Fibroblast of skin of right quadriceps (primary cell): ENCODE measurements at places on chromosomes 2 and 18.

GRCh38 chr2:26679867-26680266 is 12.7 kb upstream of the KCNK3 start:
- no peak for DNase-seq

DNA sequence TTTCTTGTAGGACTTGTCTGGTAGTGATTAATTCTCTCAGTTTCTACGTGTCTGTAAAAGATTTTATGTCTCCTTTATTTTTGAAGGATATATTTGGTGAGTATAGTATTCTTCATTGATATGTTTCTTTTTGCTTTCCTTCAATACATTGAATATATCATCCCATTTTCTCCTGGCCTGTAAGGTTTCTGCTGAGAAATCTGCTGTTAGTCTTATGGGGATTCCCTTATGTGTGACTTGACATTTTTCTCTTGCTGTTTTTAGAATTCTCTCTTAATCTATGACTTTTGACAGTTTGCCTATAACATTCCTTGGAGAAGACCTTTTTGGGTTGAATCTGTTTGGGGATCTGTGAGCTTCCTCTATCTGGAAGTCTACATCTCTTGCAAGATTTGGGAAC is 281.0 kb upstream of the MEIS1 start:
- DNase-seq = no peak

- DNase-seq = no peak
Observed at GRCh38 chr2:160353166-160353565, 140.4 kb downstream of the RBMS1 start.

GRCh38 chr2:883803-884748 is 66.6 kb upstream of the SNTG2 start:
- DNase-seq = no peak

GRCh38 chr2:99389371-99389770 is 52.2 kb downstream of the EIF5B start:
- peak; percentile 54 for DNase-seq

GRCh38 chr2:35530615-35531135 is 824.9 kb upstream of the CRIM1 start:
- no peak for DNase-seq

DNA sequence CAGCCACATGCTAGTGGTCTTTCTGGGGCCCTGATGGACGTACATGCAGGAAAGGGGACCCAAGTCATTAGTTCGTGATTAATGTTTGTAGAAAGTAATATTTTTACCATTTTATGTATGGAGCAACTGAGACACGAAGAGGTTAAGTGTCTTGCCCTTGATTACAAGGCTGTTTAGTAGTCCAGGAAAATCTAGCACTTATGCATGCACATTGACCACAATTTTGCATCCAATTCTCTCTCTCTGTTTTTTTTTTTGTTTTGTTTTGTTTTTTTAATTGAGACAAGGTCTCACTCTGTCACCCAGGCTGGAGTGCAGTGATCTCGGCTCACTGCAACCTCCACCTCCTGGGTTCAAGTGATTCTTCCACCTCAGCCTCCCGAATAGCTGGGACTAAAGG is 8.3 kb upstream of the GATA6 start:
- DNase-seq = no peak

DNA sequence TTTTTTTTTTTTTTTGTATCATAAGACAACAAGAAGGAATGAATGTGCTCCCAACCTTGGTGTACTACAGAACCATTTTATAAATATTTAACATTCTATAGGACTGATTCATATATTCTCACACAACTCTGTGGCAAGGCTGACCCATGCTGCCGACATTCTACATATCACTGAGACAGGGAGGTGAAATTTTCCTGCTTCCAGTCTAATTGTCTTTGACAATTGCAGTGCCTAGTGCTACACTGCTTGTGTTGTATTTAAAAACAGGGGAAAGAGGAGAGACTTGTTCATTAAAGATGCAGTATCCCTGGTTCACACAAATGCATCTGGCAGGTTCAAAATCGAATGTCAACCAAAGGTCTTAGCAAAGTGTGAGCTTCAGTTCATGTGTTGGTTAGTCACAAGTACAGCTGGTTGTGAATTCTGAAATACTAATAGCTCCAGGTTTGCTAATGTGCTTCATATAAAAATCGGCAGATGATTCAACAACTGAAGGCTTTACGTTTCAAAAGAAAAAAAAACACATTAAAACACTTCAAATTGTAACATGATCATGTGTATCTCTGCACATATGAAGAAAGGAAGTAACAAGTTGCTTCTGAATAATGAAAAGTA is 130.8 kb downstream of the FIGN start:
- DNase-seq = peak; percentile 87

DNA sequence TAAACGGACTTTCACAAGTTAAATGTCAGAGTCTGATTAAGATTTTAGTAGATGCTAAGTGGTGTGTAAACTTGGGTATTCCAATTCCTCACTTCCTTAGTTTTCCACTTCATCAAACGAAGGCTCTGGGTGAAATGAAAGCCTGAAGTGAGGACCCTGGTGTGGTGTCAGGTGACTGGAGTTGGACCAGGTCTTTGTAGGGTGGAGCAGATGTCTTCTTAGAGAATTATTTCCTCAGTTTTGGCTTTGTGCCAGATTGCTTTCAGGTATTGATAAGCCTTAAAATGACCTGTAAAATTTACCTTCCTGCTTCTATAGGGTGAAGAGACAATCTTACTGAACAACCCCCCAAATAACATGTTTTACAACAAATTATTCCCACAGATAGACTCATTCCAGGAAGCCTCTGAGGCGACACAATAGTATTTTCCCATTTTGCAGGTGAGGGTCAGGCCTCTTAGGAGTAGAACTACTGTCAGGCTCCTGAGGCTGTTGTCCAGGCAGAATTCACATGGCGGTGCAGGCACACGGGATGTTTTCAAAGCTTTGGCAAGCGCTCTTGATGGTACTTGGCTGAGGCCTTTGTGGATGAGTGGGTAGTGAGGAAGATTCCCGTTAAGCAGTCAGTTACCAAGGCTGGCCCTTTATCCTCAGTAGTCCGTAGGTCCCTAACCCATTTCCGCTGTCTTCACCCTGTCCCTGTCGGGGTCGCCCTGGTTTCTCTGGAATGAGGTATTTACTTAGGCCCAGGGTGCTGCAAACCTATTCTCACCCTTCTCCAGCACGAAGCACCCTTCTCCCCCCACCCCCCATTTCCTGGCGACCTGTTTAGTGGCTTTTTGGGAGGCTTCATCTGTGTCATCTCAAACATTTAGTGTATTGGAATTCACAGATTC is 6.6 kb downstream of the RPS7 start:
- no peak for DNase-seq

GRCh38 chr2:203909261-203909967 is 27.1 kb upstream of the ICOS start:
- DNase-seq = peak; percentile 69

DNA sequence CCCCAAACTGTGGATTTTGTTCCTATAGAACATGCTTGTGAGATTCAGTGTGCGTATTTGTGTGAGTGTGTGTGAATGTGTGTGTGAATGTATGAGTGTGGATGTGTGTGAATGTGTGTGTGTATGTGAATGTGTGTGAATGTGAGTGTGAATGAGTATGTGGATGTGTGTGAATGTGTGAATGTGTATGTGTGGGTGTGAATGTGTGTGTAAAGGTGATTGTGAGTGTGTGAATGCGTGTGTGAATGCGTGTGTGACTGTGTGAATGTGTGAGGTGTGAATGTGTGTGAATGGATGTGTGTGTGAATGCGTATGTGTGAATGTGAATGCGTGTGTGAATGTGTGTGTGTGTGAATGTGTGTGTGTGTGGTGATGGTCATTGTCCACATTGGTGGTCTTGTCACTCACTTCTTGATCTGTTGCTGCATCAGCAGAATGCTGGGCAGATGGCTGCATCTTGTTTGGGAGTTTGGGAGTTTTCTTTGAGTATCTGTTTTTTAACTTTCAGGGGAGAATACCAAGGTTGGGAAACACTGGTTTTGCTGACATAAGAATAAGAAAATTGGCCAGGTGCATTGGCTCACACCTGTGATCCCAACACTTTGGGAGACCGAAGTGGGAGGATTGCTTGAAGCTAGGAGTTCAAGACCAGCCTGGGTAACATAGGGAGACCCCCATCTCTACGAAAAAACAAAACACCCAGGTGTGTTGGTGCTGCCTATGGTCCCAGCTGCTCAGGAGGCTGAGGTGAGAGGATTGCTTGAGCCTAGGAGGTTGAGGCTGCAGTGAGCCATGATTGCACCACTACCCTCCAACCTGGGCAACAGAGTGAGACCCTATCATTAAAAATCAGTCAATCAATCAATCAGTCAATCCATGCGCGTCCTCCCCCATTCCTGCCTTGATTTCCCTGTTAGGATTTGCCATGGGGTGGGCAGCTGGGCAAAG is 18.2 kb downstream of the AGAP1 start:
- DNase-seq = no peak

DNA sequence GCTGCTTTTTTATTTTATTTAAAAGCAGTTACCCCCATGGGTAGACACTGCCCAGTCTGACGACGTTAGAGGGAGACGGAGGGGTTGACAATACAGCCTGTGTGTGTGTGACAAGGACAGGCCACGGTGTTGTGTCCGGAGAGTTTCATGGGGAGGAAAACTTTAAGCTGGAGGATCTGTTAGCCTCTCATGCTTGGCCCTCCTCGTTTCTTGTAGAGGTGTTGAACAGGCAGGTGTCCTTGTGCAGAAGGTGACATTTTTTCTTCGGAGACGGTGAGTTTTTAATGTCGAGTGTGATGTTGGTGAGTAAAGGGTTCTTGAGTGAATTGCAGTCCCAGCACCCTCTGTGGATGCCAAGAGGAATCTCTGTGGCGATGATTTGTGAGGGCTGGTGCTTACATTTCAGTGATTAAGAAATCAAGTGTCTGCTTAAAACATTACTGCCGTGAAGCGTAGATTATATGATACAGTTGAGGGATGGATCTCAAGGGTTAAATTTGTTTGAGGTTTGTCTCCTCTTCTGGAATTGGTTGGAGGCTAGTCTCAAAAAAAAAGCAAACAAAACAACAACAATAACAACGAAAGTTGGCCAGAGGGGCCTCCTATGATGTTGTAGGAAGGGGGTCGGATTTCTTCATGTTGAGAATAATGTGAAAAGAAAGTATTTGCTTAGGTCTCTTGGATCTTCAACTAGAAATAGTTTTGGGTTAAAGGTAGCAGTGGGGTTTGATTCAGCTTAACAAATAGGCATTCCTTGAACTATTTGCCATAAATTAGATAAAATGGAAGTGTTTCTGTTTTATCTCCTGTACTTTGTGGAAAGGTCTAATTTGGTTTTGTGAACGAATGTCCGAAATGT is 1.6 kb downstream of the NCOA1 start:
- peak; percentile 21 for DNase-seq

DNA sequence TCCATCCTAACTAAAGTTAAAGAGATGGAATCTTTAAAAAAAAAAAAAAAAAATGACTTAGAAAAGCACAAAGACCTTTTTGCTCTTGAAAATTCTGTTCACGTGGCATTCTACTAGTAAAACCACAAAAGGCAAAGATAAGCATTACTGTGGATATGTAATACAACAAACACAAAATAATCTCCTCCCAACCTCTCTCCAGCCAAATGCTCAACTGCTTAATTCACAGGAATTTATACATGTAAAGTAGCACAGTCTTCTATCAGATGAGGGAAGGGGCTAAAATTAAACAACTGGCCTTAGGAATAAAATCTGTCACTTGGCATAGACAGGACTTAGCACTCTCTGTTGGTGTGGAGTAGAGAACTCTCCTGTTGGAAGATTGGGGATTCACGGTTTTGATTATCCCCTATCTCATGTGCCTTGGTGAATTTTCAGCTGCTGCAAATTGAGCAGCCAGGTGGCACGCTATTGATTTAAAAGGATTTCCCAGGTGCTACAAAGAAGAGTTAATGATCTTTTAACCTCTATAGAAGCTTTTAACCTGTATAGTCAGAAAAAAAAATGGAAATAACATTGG is 57.4 kb downstream of the ATIC start:
- DNase-seq = no peak

DNA sequence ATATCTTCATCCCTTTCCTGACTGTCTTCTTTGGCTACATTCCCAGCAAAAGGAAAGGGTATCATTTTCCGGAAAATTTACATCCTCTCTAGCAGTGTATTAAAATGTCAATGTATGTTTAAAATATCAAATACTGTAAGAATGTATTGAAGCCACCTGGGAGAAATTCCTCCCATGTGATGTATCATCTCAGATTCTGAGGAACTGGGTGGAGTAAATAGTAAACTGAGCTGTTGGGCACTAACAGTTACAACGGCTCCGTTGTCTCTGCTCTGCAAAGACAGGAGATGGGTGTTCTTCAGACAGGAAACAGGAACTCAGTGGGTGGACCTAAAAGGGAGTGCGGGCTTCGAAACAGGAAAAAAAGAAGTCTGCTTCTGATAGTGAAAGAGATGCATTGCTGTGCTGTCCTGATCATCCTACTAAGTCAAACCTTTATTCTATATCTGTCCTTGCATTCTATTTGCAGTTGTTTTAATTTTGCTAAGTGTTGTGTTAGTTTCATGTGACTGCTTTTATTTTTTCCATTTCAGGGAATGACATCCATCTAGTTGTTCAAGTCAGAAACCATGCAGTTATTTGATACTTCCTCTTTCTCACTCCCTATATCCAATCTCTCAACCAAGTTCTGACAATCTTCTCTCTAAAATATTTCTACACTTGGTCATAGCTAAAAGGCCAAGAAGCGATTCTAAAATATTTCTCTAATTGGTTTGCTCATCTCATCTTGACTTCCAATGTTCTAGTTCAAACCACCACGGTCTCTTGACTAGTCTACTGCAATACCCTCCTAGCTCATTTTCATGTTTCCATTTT is 19.4 kb downstream of the DOK1 start:
- peak; percentile 85 for DNase-seq

DNA sequence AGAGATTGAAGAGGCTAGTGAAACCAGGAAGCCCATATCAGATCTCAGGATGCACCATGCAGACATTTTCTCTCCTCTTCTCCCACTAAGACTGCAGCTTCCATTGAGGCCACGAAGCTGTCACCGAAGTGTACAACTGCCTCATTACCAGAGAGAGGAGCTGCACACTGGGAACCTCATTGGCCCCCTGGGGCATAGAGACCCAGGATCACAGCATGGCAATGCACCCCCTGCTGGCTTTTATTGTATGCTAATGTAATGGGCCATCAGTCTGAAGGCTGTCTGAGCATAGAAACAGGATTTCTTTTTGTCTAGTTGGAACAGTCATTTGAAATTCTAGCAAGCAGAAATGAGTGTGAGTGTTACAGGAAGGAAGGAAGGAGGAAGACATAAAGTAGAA is 861.6 kb upstream of the CELF4 start:
- no peak for DNase-seq
